Left ventricle myocardium inferior (tissue), 1 donor: ENCODE measurements at places on chromosomes 13 and 19. TPM values are rescaled to one million over a fixed set of nuclear protein-coding genes. Genes with fewer than 3 reads are reported as not detected.

- H3K4me1 ChIP-seq = no peaks in the 10 kb centered on the region
- DNase-seq = no peak
- H3K27ac ChIP-seq = no peak overlapping the region
- H3K4me3 ChIP-seq = no peak overlapping the region
These were observed 10.8 kb upstream of the TIMM13 start for GRCh38 chr19:2438178-2438577.

- no peak overlapping the region for H3K27ac ChIP-seq
- H3K4me3 ChIP-seq = no peak overlapping the region
- no peaks in the 10 kb centered on the region for H3K27me3 ChIP-seq
- H3K36me3 ChIP-seq = no peaks in the 10 kb centered on the region
These were observed 86.5 kb downstream of the PCDH9 start for GRCh38 chr13:67143544-67144115.

- no peak overlapping the region for H3K27ac ChIP-seq
- no peak for DNase-seq
- no peaks in the 10 kb centered on the region for H3K36me3 ChIP-seq
- H3K4me1 ChIP-seq = no peaks in the 10 kb centered on the region
- no peak overlapping the region for H3K4me3 ChIP-seq
- H3K27me3 ChIP-seq = no peaks in the 10 kb centered on the region
These were observed 6.9 kb upstream of the ZC3H13 start for GRCh38 chr13:46059405-46059804.

Gene CACNG7
- not detected for total RNA-seq

DNA sequence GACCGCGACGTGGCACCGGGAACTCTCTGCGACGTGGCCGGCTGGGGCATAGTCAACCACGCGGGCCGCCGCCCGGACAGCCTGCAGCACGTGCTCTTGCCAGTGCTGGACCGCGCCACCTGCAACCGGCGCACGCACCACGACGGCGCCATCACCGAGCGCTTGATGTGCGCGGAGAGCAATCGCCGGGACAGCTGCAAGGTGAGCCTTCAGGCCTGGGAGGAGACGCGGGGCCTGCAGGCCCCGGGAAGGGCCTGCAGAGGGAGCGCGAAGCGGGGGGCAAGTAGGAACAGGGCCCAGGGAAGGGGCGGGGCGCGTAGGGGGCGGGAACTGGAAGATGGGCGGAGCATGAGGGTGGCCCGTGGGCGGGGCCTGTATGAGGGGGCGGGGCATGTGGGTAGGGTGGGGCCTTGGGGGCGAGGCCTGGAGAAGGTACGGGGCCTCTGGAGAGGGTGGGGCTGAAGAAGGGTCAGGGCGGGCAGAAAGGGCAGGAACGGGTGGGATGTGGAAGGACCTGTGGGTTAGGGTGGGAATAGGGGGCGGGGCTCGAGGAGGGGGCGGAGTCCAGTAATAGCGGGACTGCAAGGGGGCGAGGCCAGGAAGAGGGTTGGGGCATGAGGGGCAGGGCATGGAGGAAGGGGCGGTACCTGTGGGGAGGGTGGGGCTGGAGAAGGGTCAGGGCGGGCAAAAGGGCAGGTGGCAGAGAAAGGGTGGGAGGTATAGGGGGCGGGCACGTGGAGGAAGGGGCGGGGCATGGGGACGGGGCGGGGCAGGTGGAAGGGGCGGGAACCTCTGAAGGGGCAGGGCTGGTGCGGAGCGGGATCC is 2.5 kb downstream of the CFD start:
- H3K36me3 ChIP-seq = no peaks in the 10 kb centered on the region
- no peak for DNase-seq
- H3K27ac ChIP-seq = no peak overlapping the region
- H3K4me3 ChIP-seq = peak overlapping the region; percentile 65
- H3K4me1 ChIP-seq = peaks cover 32% of the 10 kb centered on the region

Gene DBP
- 7.9 TPM for total RNA-seq

DNA sequence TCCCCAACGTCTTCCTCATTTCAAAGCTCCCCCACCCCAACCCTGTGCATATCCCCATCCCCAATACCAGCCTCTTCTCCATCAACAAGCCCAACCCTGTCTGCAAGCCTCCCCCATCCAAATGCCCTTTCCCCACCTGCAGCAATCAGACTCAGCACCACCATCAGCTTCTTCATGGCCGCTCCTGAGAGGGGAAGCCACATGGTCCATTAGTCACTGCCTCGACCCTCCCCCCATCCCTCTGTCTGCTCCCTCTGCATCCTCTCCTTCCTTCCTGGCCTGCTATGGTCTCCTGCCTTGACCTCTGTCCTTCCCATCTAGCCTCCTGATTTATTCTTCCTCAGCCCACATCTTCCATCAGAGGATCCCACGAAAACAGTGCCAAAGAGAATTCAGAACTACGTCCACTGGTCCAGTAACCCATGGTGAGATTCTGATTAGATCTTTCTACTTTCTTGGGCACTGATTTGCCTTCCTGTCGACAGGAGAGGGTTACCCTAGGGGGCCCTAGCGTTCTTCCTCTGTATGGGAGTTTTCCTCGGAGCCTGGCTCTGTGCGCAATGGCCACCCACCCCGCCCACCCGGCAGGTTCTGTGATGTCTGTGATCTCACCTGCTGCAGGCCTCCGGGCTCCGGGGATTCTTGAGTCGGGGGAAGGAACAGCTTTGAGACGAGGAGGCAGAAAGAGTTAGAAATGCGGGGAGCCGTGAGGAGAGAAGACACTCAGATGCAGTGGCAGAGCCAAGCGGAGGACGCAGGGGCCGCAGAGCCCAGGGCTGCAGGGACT is 1.3 kb downstream of the KLK6 start:
- no peaks in the 10 kb centered on the region for H3K36me3 ChIP-seq
- H3K27me3 ChIP-seq = peaks cover 96% of the 10 kb centered on the region
- H3K27ac ChIP-seq = no peak overlapping the region

- peaks cover under 1% of the 10 kb centered on the region for H3K27me3 ChIP-seq
- H3K4me1 ChIP-seq = peaks cover 22% of the 10 kb centered on the region
- H3K36me3 ChIP-seq = no peaks in the 10 kb centered on the region
- no peak for DNase-seq
- H3K4me3 ChIP-seq = no peak overlapping the region
- no peak overlapping the region for H3K27ac ChIP-seq
These were observed 111.4 kb upstream of the SLC7A1 start for GRCh38 chr13:29706923-29707322.

GRCh38 chr13:36031490-36031889 is 99.7 kb downstream of the DCLK1 start:
- no peak for DNase-seq
- no peaks in the 10 kb centered on the region for H3K27me3 ChIP-seq
- no peaks in the 10 kb centered on the region for H3K4me1 ChIP-seq
- no peak overlapping the region for H3K27ac ChIP-seq
- H3K4me3 ChIP-seq = no peak overlapping the region

GRCh38 chr19:42433503-42434260 is 6.5 kb upstream of the LIPE start:
- H3K36me3 ChIP-seq = no peaks in the 10 kb centered on the region
- peak overlapping the region; percentile 1 for H3K4me3 ChIP-seq
- H3K27ac ChIP-seq = peak overlapping the region; percentile 81

DNA sequence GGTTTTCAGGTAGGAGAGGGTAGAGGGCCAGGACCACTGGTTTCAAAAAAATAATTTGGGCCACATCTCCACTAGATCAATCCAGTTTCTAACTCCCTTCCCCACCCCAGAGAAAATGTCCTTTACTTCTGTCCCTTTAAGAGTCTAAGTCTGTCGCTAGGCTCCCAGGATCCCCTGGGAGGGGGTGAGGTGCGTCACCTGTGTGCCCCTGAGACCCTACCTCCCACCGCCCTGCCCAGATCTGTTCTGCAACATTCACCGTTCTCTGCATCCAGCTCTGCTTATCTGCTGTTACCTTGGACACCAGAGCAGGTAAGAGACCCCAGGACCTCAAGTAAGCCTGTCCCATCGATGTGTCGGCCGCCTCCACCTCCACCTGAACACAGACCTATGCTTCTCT is at the start of gene GFY:
TSS of gene GFY (plus strand) at position 211 of the 400 bp plus-strand sequence. CDS start 1,043 bp downstream, outside the sequence.
- no peaks in the 10 kb centered on the region for H3K36me3 ChIP-seq
- no peak within 1 kb of the TSS for H3K27ac ChIP-seq
- peaks cover 100% of the 10 kb centered on the region for H3K27me3 ChIP-seq
- peaks cover 53% of the 10 kb centered on the region for H3K4me1 ChIP-seq
- no peak within 1 kb of the TSS for H3K4me3 ChIP-seq

Gene ZNF526
- total RNA-seq = 5.9 TPM

GRCh38 chr13:40200273-40200978 is 466.0 kb downstream of the FOXO1 start:
- DNase-seq = no peak
- no peaks in the 10 kb centered on the region for H3K27me3 ChIP-seq
- no peaks in the 10 kb centered on the region for H3K4me1 ChIP-seq

Gene ARHGAP45
- total RNA-seq = 4.8 TPM

Gene CYP4F12
- 3.3 TPM for total RNA-seq

- H3K36me3 ChIP-seq = no peaks in the 10 kb centered on the region
- H3K27me3 ChIP-seq = peaks cover 51% of the 10 kb centered on the region
- H3K4me3 ChIP-seq = no peak overlapping the region
- DNase-seq = no peak
- no peaks in the 10 kb centered on the region for H3K4me1 ChIP-seq
These were observed 16.8 kb downstream of the MBD3L2B start for GRCh38 chr19:7004313-7004931.

Gene PRR22
- total RNA-seq = 1.1 TPM

Gene MAG
- total RNA-seq = not detected

Gene CFAP97D2
- total RNA-seq = not detected

Gene LHB
- total RNA-seq = not detected

DNA sequence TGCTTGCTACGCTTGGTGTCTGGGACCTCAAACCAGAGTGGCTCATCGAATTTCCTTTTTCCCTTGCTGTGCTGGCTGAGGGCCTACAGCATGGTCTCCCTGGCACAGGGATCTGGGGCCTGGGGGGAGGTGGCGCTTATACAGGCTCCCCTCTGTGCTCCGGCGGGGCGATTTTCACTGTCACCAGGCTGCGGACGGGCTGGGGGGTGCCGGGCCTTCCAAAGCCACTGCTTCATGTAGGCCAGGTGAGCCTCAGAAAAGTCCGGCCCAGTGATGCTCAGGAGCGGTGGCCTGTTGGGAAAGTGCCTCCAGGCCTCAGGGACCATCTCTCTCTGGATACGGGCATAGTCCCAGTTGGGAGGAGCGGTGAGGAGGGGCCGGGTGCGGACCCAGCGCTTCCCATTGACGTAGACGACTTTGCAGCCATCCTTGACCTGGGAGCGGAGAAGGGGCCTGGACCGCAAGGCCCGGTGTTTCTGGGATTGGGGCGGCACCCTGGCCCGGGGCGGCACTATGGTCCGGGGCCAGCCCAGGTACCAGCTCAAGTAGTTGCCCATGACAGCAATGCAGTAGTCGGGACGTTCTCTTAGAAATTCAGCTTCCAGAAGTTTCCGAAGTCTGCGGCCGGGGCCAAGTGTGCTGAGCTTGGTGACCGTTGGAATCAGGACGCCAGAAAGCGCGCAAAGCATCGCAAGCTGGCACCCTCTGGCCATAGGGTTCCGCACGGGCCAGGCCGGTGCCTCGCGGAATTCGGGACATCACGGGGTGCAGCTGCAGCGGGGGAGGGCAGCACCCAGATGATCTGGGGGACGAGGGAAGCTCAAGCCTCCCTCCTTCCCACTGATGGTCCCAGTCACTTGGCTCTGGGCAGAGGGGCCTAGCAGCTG is 255.9 kb downstream of the SLC7A1 start:
- no peak overlapping the region for H3K27ac ChIP-seq
- H3K4me1 ChIP-seq = no peaks in the 10 kb centered on the region
- no peaks in the 10 kb centered on the region for H3K36me3 ChIP-seq
- DNase-seq = no peak
- H3K27me3 ChIP-seq = no peaks in the 10 kb centered on the region

DNA sequence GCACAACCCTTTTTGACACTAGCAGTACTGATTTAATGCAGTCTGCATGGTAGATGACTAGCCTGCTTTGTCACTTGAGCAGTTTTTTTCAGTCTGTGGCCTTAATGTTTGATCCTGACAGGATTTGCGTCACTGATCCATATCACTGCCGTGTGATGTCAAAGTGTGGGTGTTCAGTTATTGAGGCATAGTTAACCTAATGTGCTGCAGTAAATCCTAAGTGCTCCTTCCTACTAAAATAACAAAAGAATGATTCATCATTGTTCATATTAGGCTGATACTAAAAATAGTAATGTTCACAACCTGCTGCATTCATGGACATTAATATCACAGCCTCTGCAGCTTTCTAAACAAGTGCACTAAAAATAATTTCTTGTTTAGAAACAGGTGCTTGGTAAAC is 121.9 kb upstream of the MLNR start:
- DNase-seq = no peak
- no peak overlapping the region for H3K4me3 ChIP-seq
- no peaks in the 10 kb centered on the region for H3K36me3 ChIP-seq
- H3K27ac ChIP-seq = peak overlapping the region; percentile 72

DNA sequence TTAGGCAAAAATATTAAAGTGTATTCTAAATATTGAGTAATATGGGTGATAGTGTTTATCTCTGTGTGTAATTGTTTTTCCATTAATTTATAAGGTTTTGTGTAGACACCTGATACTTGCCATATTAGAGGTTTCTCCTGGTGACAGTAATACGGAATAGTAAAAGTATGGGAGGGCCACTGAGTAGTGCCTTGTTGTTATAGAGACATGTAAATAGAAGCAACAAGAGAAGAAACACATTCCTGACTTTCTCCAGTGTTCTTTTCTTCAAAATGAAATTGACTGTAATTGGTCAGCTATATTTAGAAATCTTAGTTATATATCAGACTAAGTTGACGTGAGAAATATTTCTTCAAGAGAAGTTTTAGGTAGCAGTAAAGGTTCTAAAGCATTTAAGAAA is 18.5 kb downstream of the RNASEH2B start:
- H3K27ac ChIP-seq = no peak overlapping the region
- DNase-seq = no peak
- peaks cover 37% of the 10 kb centered on the region for H3K36me3 ChIP-seq
- H3K4me1 ChIP-seq = peaks cover 21% of the 10 kb centered on the region
- no peak overlapping the region for H3K4me3 ChIP-seq
- no peaks in the 10 kb centered on the region for H3K27me3 ChIP-seq

Gene DZIP1
- total RNA-seq = 3.8 TPM

Gene ZNF560
- 0.16 TPM for total RNA-seq

- H3K27me3 ChIP-seq = peaks cover 66% of the 10 kb centered on the region
- DNase-seq = no peak
- no peak overlapping the region for H3K27ac ChIP-seq
- H3K4me3 ChIP-seq = no peak overlapping the region
- H3K4me1 ChIP-seq = no peaks in the 10 kb centered on the region
These were observed 36.4 kb downstream of the CCL25 start for GRCh38 chr19:8088752-8089663.

DNA sequence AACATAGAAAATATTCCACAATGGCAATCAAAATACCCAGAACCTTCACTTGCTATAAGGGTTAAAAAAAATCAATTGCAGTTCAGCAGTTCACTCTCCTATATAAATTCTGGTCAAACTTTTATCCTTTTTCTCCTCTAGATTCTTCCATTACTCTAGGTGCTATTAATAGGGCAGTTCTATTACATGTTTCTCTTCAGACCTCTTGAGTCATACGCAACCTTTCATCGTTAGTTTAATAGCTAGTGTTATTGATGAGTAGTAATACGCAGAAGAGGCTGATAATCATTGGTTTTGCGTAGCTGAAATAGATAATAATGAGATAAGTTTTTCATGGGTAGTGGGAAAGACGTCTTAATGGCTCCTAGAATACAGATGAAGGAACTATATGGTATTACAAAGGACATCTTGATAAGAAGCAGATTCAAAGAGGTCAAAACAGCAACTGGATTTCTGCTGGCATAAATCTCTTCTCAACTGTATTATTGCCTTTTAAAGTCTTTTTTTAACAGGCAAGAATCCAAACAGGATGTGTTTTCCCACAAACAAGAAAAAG is 118.3 kb upstream of the STARD13 start:
- H3K27me3 ChIP-seq = no peaks in the 10 kb centered on the region
- H3K36me3 ChIP-seq = no peaks in the 10 kb centered on the region
- H3K4me3 ChIP-seq = no peak overlapping the region
- H3K27ac ChIP-seq = peak overlapping the region; percentile 1
